T-cell (primary cell): ENCODE measurements at places on chromosomes 7 and 10.

- no peak for DNase-seq
Observed at GRCh38 chr7:12730523-12730922, 43.1 kb downstream of the ARL4A start.

GRCh38 chr10:113566888-113567287 lies 14.0 kb downstream of the HABP2 start:
- DNase-seq, result no peak

- peak; percentile 30 for DNase-seq
Observed at GRCh38 chr7:5827755-5828154, 46.3 kb upstream of the RNF216 start.

DNA sequence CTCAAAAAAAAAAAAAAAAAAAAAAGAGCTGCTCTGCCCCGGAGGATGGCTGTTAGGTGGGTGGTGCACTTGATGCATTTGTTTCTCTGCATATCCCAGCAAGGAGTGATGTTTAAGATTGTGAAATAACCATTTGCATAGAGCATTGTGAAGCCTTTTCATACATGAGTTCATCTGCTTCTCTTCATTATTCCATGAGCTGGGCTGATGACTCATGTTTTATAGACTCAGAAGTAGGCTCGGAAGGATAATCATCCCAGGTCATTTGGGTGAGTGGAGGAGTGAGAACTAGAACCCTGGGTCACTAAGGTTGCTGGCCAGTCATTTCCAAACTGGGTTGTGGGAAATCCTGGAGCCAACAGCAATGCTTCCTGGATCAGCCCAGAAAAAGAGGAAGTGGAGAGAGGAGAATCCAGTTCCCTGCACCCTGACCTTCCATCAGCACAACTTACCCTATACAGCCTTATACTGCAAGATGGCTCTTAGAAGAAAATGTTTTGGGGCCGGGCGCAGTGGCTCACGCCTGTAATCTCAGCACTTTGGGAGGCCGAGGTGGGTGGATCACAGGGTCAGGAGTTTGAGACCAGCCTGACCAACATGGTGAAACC lies 45.3 kb downstream of the TACC2 start:
- no peak for DNase-seq

DNA sequence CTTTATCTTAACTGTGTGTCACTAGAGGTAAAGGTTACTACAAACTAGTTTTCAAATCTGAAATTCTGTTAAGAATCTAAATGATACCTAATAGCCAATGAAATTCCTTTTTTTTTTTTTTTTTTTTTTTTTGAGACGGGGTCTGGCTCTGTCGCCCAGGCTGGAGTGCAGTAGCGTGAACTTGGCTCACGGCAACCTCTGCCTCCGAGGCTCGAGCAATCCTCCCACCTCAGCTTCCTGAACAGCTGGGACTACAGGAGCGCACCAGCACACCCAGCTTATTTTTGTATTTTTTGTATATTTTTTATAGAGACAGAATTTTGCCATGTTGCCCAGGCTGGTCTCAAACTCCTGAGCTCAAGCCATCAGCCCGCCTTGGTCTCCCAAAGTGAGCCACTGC lies 160.3 kb upstream of the NEBL start:
- DNase-seq, result no peak

- no peak for DNase-seq
Observed at GRCh38 chr7:157721468-157722136, 384.8 kb downstream of the DNAJB6 start.

GRCh38 chr10:74947781-74948401 lies 121.5 kb downstream of the KAT6B start:
- DNase-seq, result no peak

GRCh38 chr10:5663692-5664427 lies 2.5 kb downstream of the ASB13 start:
- no peak for DNase-seq

DNA sequence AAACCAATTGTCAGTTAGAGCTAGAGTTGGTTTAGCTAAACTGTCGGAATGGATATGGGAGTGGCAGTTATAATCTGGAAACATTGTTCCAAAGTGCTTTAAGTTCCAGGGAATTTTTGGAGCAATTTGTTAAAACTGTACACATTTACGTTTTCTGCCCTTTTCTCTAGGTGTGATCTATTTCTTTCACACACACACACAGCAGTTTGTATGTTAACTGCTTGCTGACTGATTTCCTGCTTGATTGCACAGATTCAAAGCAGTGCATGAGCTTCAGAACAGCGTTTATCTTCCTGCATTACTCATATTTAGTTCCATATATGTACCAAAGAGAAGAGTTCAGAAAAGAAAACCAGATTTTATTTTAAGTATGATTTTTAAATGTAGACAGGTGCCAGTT lies 57.9 kb downstream of the MGMT start:
- DNase-seq, result no peak

- DNase-seq, result no peak
Observed at GRCh38 chr7:9149499-9150082, 716.2 kb downstream of the NXPH1 start.

DNA sequence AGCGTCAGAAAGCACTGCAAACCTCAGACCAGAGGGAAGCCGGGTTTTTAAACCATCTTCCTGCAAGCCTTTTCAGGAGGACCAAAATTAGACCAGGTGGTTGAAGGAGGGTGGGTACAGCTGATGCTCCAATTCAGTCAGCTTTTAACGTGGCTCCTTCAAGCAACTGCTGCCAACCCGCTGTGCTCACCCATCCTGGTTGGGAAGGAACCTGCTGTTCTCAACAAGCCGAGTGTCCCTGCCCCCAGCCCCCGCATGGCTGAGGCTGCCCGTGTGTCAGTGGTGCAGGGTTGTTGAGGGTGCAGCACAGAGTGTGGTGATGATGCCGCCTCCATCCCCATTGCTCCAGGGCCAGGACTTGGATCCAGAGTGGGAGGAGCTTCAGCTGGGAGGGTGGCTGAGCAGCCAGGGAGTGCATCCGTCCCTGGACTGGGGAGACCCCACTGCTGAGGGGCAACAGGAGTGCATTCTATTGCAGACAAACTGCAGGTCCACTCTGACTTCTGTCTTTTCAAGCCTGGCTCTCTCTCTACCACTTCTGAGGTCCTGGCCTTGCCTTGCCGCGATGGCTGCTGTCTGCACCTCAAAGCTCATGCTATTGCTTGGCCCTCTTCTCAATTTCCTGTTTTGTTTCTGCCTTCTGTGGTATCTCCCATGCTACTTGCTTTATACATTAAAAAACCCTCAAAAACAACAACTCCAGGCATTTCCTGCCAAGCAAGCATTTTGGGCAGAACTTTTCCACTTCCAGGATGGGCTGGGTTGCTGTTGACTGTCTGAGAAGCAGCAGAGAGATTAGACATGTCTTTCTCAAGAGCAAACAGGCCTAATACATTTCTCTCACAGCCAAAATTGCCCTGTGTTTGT lies 134.7 kb downstream of the DNAJB6 start:
- peak; percentile 55 for DNase-seq

- peak; percentile 65 for DNase-seq
Observed at GRCh38 chr10:124611738-124612137, 132.4 kb downstream of the FAM53B start.

- DNase-seq, result no peak
Observed at GRCh38 chr10:97543025-97543546, 29.5 kb upstream of the ANKRD2 start.

- DNase-seq, result no peak
Observed at GRCh38 chr10:79081353-79082034, 12.7 kb downstream of the ZMIZ1 start.

- no peak for DNase-seq
Observed at GRCh38 chr7:69696054-69696591, 97.8 kb downstream of the AUTS2 start.

DNA sequence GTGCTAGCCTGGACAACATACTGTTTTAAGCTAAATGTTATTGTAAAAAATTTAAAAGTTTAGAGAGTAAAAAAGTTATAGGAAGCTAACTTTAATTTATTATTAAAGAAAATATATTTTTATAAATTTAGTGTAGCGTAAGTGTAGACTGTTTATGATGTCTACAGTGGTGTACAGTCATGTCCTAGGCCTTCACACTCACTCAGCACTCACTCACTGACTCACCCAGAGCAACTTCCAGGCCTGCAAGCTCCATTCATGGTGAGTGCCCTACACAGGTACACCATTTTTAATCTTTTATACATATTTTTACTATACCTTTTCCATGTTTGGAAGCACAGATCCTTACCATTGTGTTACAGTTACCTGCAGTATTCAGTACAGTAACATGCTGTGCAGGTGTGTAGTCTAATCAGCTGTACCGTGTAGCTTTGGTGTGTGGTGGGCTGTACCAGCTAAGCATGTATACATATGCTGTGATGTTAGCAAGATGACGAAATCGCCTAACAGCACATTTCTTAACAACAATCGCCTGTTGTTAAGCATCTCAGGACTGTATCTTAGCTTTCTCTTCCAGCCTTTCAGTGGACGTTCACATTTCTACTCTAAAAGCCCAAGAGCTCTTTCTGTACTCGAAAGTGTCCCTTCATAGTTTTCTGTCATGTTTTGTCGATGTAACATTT lies 12.5 kb downstream of the RNF32 start:
- DNase-seq, result no peak
